ENCODE measurements at places on chromosomes 3 and 15.
A peak's percentile ranks its signal among the peaks of the same experiment; 100 is the strongest.

GRCh38 chr3:184604039-184604601 is 42.5 kb downstream of the EPHB3 start:
- no peak for DNase-seq

DNA sequence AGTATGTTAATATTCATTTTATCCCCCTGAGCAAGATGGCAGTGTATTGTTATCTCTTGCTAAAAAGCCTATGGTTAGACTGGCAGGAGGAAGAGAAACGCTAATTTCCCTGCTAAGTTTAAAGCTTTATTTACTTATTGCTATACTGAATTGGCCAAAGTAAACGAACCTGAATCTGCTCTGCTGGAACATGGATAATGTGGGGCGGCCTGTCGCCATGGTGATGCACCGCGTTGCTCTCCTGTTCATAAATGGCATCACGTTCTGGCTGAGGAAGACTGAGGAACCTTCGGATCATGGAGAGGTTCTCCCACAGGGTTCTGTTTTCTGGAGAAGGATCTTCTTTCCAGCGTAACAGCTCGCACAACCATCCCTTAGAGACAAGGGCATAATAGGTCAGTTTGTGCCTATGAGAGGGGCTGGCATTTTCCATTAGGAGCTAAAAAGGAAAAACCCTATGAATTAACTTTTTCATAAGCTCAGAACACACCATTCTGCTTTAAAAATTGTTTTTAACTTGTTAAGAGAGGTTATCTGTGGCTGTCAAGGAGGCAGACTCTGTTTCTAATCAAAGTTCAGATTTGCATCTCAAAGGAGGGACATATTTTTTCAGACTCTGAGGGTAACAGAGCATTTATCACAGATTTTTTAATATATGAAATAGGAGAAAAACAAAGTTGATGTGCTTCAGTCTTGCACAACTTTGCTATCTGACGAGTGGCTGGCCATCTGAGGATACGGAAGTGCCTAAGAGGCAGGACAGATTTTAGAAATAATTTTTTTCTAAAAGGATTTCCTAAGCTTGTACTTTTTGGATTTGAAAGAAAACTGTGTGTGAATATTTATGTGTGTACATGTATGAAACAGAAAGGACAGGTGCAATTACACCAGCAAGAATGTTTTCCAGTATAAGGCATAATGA is 73.1 kb downstream of the SATB1 start:
- no peak for DNase-seq

GRCh38 chr3:1448443-1448842 is 355.6 kb downstream of the CNTN6 start:
- no peak for DNase-seq

- DNase-seq = no peak
These were observed 35.5 kb downstream of the TMEM212 start for GRCh38 chr3:171878461-171879225.

- no peak for DNase-seq
These were observed 119.3 kb upstream of the CHD2 start for GRCh38 chr15:92780843-92781242.

GRCh38 chr15:99712415-99712814 is 20.8 kb downstream of the LYSMD4 start:
- DNase-seq = no peak

DNA sequence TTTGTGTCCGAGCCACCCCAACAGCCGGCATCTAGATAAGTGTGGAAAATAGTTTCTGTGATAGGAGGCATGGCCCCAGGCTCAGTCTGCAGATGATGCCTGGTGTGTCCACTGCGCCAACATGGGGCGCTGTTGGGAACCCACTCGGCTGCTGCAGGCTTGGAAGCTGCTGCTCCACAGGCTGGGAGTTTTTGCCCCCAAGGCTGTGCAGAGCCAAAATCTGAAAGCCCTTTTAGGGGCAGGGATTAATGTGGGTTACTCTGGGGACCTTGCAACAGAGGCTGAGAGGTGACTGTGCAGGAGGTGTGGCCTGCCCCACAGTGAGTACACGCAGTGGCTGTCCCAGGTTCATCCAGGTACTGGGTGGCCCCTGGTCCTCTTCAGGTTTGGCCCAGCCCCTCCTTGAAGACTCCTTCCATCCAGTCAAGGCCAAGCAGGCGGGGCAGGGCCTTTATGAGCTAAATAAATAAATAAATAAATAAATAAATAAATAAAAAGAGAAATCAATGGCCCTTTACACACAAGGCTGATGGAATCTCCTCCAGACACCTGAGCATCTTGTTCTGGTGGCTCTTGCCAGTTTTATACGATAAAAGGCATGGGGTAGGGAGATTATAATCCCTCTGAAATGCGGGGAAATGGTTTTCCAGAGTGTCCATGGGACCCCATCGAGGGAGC is 73.8 kb downstream of the AAGAB start:
- no peak for DNase-seq

DNA sequence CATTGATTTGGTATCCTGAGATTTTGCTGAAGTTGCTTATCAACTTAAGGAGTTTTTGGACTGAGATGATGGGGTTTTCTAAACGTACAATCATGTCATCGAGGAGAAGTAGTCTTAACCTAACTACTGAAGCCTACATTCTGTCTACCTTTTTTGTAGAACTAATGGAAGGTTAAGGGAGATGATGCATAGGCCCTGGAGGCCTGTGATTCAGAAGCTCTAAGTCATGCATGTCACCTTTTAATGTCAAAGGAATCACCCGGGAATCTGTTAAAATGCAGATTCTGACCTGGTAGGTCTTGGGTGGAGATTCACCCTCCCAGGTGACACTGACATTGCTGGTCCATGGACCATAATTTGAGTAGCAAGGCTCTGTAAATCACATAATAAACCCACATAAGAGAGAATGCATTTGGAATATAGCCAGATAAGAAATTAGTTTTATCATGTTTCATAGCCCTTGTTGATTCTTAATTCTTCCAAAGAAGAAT is 64.9 kb downstream of the GHSR start:
- no peak for DNase-seq

- no peak for DNase-seq
These were observed 315.4 kb downstream of the MCTP2 start for GRCh38 chr15:94546808-94547207.

GRCh38 chr3:139738697-139739096 is 60.9 kb upstream of the NMNAT3 start:
- no peak for DNase-seq

- DNase-seq = no peak
These were observed 2.9 kb downstream of the GATA2 start for GRCh38 chr3:128489927-128490649.

DNA sequence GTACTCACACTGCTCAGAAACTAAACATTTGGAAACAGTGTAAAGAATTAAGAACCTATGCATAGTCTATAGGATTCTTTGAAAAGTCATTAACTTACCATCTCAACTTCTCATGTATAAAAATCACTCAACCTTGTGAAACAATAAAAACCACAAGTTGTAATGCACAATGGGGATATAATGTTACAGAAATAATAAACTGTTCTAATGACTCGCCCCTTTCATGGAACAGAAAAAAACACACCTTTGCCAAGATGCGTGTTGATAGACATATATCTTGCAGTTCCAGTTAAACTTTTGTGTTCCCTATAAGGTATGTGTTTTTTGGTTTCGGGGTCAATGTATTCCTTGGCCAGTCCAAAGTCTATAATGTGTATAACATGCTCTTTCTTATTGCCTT is 50.8 kb upstream of the PPIB start:
- DNase-seq = no peak

DNA sequence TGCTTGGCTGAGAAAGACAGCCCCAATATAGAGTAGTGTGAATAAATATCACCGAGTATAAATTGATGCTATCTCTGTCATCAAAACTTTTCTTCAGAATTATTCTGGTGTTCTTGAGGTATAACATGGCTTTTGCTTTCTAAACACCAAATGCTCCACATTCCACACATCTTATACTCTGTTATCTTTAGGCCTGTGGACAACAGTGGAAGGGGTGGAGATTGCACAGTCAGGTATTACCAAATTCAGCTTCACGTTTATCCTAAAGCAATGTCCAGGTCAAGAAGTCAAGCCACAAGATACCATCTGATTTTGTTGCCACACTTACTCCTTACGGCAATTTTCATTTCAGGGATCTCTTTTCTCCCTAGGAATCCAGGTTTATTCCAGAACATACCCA is 394.8 kb downstream of the SI start:
- DNase-seq = no peak

- DNase-seq = no peak
These were observed 894 bp upstream of the TM4SF4 start for GRCh38 chr3:149473357-149474249.

DNA sequence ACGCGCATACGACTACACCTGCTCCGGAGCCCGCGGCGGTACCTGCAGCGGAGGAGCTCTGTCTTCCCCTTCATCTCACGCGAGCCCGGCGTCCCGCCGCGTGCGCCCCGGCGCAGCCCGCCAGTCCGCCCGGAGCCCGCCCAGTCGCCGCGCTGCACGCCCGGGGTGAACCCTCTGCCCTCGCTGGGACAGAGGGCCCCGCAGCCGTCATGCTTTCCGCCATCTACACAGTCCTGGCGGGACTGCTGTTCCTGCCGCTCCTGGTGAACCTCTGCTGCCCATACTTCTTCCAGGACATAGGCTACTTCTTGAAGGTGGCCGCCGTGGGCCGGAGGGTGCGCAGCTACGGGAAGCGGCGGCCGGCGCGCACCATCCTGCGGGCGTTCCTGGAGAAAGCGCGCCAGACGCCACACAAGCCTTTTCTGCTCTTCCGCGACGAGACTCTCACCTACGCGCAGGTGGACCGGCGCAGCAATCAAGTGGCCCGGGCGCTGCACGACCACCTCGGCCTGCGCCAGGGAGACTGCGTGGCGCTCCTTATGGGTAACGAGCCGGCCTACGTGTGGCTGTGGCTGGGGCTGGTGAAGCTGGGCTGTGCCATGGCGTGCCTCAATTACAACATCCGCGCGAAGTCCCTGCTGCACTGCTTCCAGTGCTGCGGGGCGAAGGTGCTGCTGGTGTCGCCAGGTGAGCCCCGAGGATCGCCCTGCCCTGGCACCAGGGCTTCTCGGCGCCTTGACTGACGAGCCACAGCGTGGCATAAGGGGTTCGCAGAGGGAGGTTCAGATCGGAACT is 420 bp downstream of the SLC27A2 start:
- peak; percentile 53 for DNase-seq

DNA sequence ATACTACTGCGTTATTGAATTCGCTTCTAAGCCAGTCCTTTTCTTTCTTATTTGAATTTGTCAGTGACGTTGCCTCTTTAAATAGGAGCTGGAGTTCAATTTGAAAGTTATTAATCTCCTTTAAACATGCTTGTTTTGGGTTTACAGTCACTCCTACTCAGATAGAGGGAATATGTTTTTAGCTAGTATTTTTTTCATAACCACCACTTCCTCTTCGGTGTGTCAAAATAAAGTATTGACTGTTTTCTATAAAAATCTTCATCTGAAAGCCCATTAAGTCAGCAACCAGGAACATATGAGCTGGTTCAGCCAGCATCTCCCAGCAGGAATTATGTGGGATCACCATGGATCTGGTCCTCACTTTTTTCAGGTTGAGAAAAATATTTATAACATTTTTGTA is 772.9 kb downstream of the DIPK2A start:
- DNase-seq = no peak

- no peak for DNase-seq
These were observed 660 bp upstream of the RTF1 start for GRCh38 chr15:41416128-41416741.

GRCh38 chr3:98829246-98829832 is 66.2 kb downstream of the ST3GAL6 start:
- DNase-seq = no peak

DNA sequence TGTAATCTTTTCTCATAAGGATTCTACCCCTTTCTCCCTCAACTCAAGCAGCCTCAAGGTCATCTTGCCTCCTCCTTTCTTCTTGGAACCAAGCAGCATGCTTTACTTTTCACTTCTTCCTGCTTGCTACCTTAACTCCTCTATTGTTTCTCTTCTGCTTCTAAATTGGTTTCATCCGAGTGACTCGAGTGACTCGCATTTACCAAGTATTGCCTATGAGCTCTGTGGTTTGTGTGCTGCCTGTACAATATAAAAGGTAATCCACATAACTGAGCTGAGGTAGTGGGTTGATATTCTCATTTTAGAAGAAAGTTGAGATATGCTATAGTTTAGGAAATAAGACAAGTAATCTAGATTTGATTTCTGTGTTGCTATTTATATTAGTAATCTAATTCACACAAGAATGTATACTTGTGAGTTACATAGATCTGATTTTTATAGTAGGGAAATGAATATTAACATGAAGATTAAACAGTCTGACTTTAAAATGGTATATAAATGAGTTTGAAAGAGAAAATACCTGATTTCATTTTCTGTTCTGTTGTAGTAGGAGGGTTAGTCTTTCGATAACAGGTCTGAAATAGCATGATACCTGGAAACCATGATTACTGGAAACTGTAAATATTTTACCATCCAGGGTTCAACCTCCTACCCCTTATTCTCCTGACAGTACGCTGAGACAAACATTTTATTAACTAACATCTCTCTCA is 5.5 kb downstream of the HHLA2 start:
- DNase-seq = no peak

DNA sequence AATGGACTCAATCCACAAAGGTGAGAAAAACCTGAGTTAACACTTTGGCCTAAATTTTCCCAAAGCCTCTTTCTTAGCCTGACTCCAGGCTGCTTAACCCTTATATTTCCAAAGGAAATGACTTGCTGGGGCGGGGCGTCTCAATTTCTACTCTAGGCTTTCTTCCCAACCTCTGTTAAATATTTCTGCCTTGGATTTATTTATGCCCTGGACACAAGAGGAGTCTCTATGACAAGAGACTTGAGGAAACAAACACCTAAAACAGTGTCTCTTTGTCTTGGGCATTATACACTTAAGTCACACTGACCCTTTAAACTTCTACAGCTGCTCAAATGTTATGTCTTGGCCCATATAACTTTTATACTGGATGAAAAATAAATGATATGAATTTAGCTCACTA is 28.3 kb upstream of the AP4E1 start:
- DNase-seq = no peak

DNA sequence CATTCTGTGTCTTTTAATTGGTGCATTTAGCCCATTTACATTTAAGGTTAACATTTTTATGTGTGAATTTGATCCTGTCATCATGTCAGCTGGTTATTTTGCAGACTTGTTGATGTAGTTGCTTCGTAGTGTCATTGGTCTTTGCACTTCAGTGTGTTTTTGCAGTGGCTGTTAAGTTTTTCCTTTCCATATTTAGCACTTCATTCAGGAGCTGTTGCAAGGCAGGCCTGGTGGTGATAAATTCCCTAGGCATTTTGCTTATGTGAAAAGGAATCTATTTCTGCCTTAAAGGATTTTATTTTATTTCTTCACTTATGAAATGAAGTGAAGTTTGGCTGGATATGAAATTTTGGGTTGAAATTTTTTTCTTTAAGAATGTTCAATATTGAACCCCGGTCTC is 70.2 kb upstream of the CD96 start:
- DNase-seq = no peak

- no peak for DNase-seq
These were observed 452.4 kb downstream of the SHQ1 start for GRCh38 chr3:72395776-72396311.

- no peak for DNase-seq
These were observed 48.1 kb downstream of the HSPBAP1 start for GRCh38 chr3:122745369-122746021.

Data from activated T-helper 2 cell treated with anti-CD3 and anti-CD28 coated beads, Interferon-gamma antibody, Interleukin-2, Interleukin-4, amounts not matched to agents 10 μg/mL and 5 μg/mL and 100 μg/mL, durations not matched to agents 14 hours and 24 hours and 36 hours (primary cell).